T-helper 2 cell treated with Interferon-gamma antibody and Interleukin-4, amounts not matched to agents 5 μg/mL and 100 μg/mL, for 36 hours (primary cell): ENCODE measurements at places on chromosomes 7 and 10.

DNA sequence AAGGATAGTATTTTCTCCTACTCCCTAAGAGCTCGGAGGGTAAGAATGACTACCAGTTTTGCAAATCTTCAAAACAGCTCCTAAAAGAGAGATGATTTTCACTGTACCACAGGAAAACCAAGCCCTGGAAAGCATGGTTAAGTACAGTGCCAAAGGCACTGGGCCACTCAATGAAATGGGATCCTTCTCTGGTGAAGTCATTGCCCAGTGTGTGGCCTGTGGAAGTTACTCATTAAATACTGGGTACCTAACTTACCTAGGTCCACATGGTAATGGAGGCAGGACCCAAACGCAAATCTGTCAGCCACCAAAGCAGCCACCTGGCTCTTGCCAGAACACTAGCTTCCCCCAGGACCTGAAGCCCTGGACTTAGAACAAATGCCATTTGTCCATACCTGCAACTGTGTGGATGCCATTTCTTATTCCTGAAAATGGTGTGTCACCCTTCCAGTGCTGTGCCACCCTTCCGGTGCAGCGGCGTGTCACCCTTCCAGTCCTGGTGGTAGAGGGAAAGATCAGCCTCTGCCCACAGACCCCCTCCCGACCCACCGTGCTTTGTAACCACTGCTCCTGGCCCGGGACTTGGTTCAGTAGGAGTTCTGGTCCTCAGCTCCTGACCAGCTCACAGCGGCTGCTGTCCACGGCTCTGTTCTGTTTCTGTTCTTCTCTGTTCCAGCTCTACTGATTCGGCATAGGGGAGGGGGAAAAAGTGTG is 659.2 kb downstream of the SDK1 start:
- no peaks in the 10 kb centered on the region for H3K27me3 ChIP-seq
- H3K4me3 ChIP-seq: no peak overlapping the region
- DNase-seq: no peak
- no peaks in the 10 kb centered on the region for H3K4me1 ChIP-seq
- H3K36me3 ChIP-seq: no peaks in the 10 kb centered on the region
- H3K27ac ChIP-seq: no peak overlapping the region

DNA sequence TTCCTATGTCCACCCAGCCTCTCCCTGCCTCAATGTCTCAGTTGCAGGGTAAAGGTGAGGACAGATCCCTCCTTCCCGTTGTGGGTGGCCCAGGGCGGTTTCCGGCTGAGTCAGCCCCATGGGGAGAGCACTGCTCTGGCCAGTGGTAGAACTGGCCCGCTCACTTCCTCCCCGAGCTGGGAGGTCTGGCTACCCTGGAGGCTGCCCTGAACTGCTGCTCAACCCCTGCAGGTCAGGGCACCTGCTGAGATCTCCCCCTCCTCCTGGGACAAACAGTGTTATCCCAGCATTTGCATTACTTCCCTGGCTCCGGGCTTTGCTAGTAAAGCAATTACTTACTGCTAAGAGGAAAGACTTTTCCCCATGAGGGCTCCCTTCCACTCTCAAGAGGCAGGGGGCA is 21.4 kb upstream of the IMPDH1 start:
- H3K27ac ChIP-seq: no peak overlapping the region
- no peak overlapping the region for H3K4me3 ChIP-seq
- H3K36me3 ChIP-seq: no peaks in the 10 kb centered on the region
- H3K4me1 ChIP-seq: peaks cover 4% of the 10 kb centered on the region
- DNase-seq: no peak

DNA sequence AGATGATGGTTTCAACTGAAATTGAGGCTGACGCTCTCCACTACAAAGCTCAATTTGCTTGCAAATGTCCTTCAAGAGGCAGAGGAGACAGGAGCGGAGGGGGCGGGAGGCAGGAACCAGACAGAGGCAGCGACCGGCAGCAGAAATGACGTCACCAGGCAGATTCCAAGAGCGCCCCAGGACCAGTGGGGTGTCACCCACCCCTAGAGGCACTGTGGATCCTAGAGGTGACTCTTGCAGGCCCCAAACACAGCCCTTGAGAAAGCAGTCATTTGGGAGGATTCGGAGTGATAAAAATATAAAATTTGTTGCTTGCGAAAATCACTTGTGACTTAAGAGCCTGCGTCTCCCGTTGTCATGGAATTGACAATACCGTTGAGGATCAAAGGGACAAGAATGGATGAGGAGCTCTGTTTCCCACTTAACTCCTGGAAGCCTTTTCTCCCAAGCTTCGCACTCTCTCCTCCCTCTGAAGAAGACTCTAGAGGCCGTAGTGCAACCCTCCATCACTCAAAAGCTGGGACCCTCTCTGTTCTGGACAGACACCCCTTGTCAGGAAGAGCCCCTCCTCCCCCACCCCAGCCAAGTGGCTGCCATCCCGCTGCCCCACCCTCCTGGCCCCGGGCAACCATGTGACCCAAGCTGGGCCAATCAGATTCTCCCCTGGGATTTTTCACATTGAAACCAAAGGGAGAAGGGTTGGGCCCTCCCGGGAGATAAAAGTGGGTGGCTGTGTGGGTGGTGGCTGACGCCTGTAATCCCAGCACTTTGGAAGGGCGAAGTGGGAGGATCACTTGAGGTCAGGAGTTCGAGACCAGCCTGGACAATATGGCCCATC is 16.3 kb upstream of the SLC29A4 start:
- DNase-seq: no peak
- no peak overlapping the region for H3K27ac ChIP-seq
- no peaks in the 10 kb centered on the region for H3K27me3 ChIP-seq
- no peaks in the 10 kb centered on the region for H3K4me1 ChIP-seq

- no peaks in the 10 kb centered on the region for H3K36me3 ChIP-seq
- H3K27ac ChIP-seq: no peak overlapping the region
- H3K4me3 ChIP-seq: no peak overlapping the region
- no peak for DNase-seq
- peaks cover 4% of the 10 kb centered on the region for H3K27me3 ChIP-seq
Observed at GRCh38 chr10:73937333-73938043, 26.6 kb downstream of the PLAU start.

DNA sequence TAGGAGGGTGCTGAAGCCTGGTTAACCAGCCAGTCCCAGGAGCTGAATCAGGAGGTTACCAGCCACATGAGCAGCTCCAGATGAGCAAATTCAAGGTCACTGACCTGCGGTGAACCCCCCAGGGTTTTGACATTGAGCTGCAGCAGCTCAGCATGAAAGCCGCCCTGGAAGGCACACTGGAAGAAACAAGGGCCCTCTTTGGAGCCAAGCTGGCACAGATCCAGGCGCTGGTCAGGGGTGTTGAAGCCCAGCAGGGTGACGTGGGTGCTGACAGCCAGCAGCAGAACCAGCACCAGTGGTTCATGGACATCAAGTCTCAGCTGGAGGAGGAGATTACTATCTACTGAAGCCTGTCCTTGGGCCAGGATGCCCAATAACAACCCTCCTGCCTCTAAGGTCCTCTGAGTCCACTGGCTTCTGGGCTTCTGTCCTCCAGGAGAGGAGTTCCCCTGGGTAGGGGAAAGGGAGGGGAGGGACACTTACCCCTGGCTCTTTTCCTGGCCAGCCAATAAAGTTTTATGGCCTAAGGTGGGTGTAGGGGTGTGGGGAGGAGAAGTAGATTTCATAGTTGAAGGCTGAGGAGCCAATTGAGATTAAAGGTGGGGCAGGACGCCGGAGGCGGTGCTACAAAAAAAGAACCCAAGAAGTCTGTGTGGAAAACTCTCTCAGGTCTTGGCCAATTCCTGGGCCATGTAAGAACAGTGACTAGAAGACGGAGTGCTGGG is 29.4 kb upstream of the ATOH7 start:
- H3K27me3 ChIP-seq: peaks cover 9% of the 10 kb centered on the region
- no peaks in the 10 kb centered on the region for H3K4me1 ChIP-seq
- no peak overlapping the region for H3K27ac ChIP-seq

- no peak overlapping the region for H3K4me3 ChIP-seq
- no peaks in the 10 kb centered on the region for H3K27me3 ChIP-seq
- no peak overlapping the region for H3K27ac ChIP-seq
- no peak for DNase-seq
Observed at GRCh38 chr10:72712136-72712535, 20.2 kb downstream of the MCU start.

DNA sequence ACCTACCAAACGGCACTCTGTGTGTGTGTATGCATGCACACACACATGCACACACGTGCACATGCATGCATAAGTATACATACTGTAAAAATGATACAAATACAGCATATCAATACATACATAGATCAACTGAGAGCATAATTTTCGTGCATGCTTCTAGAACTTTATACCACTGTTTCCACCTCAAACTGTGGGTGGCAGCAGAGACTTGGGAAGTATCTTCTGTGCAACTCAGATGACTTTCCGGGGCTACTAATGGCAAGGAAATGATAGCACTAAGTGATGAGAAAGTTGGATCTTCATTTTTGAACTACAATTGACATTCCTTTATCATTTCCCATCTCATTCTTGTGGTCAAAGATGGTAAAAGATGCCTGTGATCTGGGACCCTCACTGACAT is 570.7 kb downstream of the REEP3 start:
- no peak overlapping the region for H3K27ac ChIP-seq
- no peaks in the 10 kb centered on the region for H3K36me3 ChIP-seq
- H3K4me1 ChIP-seq: no peaks in the 10 kb centered on the region
- DNase-seq: no peak

DNA sequence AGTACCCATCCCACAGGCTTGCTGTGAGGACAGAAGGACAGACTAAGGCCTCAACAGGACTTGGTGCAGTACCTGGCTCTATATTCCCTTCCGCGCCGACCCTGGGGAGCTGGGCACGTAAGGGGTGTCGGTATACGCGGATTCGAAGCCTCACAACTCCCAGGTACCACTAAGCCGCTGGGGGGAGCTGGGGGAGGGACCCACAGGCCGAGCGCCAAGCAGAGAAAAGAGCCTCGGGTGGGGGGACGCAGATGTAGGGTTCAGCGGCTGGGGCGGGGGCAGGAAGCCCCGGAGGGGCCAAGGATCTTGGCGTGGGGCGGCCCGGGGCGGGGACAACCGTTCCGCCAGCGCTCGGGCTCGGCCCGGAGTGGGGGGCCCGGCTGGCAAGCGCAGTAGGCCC is 126.4 kb upstream of the ZNF746 start:
- DNase-seq: peak; percentile 18
- peaks cover 29% of the 10 kb centered on the region for H3K4me1 ChIP-seq
- H3K27me3 ChIP-seq: peaks cover 15% of the 10 kb centered on the region
- peaks cover 32% of the 10 kb centered on the region for H3K36me3 ChIP-seq
- peak overlapping the region; percentile 86 for H3K4me3 ChIP-seq
- peak overlapping the region; percentile 90 for H3K27ac ChIP-seq

DNA sequence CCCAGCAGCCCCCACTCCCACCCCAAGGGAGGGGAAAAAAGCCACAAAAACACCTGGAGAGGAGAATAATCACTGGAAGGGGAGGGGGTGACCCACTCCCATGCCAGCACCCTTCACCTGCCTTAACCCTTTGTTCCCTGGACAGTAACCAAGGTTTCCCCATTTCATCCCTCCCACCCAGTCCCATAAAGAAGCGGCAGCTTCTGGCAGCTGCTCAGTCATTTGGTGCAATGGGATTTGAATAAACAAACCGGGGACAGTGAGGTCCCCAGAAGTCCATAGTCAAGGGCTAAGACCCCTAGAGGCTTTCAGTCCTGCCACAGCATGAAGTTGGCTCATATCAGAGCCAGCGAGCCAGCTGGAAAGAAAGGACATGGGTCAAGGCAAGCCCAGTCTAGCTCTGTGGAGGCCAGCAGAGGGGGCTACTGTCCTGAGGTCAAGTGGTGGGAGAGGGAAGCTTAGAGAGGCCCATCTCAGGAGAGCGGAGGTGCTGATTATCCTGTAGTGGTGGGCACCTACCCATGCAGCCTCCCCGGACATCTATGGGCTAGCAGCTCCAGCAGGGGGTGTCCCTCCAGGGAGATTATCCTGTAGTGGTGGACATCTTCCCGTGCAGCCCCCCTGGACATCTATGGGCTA is 58.9 kb upstream of the LBX1 start:
- no peak overlapping the region for H3K27ac ChIP-seq
- peaks cover 81% of the 10 kb centered on the region for H3K27me3 ChIP-seq
- no peaks in the 10 kb centered on the region for H3K36me3 ChIP-seq

GRCh38 chr10:122504610-122504950 is 43.2 kb downstream of the HTRA1 start:
- H3K36me3 ChIP-seq: no peaks in the 10 kb centered on the region
- no peak for DNase-seq
- no peaks in the 10 kb centered on the region for H3K4me1 ChIP-seq

GRCh38 chr7:104137971-104138370 is 69.8 kb downstream of the ORC5 start:
- peaks cover 7% of the 10 kb centered on the region for H3K4me1 ChIP-seq
- no peak overlapping the region for H3K4me3 ChIP-seq
- H3K36me3 ChIP-seq: peaks cover 23% of the 10 kb centered on the region
- no peaks in the 10 kb centered on the region for H3K27me3 ChIP-seq
- no peak overlapping the region for H3K27ac ChIP-seq
- DNase-seq: no peak

GRCh38 chr7:29300649-29301048 is 106.1 kb downstream of the CHN2 start:
- H3K4me3 ChIP-seq: no peak overlapping the region
- H3K27me3 ChIP-seq: peaks cover 46% of the 10 kb centered on the region
- H3K4me1 ChIP-seq: no peaks in the 10 kb centered on the region
- no peak for DNase-seq
- H3K36me3 ChIP-seq: no peaks in the 10 kb centered on the region
- no peak overlapping the region for H3K27ac ChIP-seq

- H3K4me1 ChIP-seq: peaks cover 2% of the 10 kb centered on the region
- no peaks in the 10 kb centered on the region for H3K36me3 ChIP-seq
- no peak overlapping the region for H3K4me3 ChIP-seq
Observed at GRCh38 chr10:62589689-62590088, 214.8 kb upstream of the ADO start.

GRCh38 chr7:51175316-51175991 is 141.2 kb downstream of the COBL start:
- no peak for DNase-seq
- H3K27me3 ChIP-seq: peaks cover 13% of the 10 kb centered on the region
- no peaks in the 10 kb centered on the region for H3K36me3 ChIP-seq
- H3K4me1 ChIP-seq: no peaks in the 10 kb centered on the region
